ENCODE measurements at places on chromosomes 3 and 15.

GRCh38 chr15:74306781-74307217 is 60.6 kb downstream of the CYP11A1 start:
- no peak for DNase-seq

DNA sequence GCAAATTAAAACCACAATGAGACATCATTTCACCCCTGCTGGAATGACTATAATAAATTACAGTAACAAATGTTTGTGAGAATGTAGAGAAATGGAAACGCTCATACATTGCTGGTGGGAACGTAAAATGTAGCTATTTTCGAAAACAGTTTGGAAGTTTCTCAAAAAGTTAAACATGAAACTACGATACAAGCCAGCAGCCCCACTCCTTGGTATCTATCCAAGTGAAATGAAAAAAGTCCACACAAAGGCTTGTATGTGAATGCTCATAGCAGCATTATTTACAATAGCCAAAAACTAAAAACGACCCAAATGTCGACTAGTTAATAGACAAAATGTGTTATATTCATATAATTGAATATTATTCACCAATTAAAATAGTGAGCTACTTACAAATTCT is 22.9 kb upstream of the CFAP20DC start:
- no peak for DNase-seq

DNA sequence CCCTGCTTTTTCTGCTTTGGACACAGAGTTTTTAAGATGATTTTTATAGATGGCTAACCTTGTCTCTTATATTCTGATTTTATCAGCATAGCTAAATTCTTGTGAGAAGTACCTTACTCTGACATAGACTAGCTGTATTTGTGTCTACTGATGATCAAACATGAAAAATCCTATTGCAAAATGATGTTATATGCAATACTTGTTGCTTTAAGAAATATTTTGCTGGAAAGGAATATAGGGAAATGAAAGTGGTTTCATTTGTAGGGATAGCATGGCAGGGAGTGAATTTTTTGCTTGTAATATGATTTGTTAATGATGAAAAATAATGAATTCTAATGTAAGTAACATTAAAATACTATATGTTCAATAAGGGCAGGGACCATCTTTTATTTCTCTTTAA is 35.9 kb downstream of the CFAP91 start:
- no peak for DNase-seq

DNA sequence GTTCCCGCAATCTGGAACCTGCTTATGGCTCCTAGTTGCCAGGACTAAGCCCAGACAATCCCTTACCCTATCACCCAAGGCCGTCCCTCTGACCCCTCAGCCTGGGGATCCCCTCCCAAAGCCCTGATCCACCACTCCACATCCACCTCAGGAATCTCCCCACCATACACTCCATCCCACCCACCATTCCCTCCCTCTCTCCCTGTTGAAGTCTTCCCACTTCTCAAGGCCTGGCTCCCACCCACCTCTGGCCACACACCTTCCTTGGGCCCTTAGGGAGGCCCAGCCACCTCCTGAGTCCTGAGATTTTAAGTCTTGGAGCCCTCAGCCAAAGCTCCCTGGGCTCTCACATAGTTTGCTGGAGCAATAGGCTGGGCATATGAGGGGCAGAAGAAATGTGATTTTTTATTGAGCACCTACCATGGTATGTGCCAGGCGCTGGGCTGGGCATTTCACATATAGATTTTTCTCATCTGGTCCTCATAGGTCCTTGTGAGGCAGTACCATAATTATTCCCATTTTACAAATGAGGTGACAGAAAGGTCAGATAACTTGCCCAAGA is 48.1 kb downstream of the HCN4 start:
- no peak for DNase-seq

DNA sequence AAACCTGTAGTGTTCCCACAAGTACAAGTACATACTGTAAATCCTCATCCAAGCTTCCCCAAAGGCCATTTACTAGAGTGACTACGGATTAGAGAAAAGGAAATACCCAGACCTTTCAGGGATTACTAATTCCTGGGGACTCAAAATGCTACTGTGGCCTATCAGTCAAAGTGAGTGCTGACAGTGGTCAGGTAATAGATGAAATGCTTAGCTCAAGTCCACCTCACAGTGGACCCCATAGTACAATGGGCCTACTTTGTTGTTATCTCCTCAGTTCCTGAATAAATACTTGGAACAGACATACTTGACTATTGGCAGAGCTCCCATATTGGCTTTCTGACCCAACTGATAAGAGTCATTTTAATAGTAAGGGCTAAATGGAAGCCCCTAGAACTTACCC is 61.6 kb downstream of the MAP4 start:
- DNase-seq = no peak

DNA sequence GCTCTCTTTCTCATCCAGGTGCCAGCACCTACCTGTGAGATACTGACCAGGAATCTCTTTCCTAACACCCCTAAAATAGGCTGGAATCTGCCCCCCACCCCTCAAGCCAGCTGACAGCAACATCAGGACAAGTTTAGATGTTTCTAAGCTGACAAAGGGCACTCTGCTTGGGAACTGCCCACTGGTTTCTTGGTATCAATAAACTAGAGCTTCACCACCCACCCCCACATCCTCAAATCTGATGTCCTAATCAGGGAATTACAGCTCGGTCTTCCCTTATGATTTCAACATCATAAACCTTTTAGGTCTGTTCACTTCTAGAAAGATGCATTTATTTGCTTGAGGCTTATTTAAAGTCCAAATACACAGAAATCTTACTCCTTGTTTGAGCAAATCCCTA is 34.7 kb downstream of the CEP19 start:
- DNase-seq = no peak

- DNase-seq = no peak
Observed at GRCh38 chr15:96807361-96807760, 476.9 kb downstream of the NR2F2 start.

All from fibroblast of skin of right biceps (primary cell).